ENCODE measurements at places on chromosomes 11 and 22.

DNA sequence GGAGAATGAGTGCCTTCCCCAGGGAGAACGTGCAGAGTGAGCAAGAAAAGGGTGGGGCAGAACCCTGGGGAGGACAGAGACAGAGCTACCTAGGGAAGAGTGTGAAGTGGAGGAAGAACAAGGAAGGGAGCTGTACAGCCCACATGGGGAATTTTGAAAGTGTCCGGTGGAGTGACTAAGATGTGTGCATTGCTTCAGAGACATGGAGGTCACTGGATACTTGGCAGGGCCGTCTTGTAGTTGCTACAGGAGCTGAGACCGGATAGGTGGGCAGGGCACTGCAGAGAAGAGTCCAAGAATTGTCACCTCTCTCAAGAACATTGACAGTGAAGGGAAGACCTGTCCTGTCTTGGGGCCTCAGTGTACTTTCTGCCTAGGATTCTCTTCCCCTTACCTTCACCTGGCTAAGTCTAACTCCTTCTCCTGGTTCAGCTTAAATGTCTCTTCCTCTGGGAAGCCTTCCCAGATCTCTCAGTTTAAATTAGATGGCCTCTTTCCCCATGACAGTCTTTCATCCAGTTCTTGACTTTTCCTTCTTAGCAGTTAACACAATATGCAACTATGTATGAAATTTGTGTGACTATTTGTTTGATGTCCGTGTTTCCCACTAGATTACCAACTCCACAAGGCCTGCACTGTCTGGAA, 9.2 kb upstream of the P2RY6 start:
- DNase-seq, result no peak

- DNase-seq, result no peak
Observed at GRCh38 chr11:96113193-96113681, 189.3 kb upstream of the MTMR2 start.

GRCh38 chr11:102518296-102519094, 12.1 kb downstream of the MMP7 start:
- no peak for DNase-seq

- DNase-seq, result no peak
Observed at GRCh38 chr22:27972732-27973698, 54.0 kb upstream of the PITPNB start.

- DNase-seq, result no peak
Observed at GRCh38 chr11:67432655-67433349, 4.5 kb downstream of the RPS6KB2 start.

GRCh38 chr11:85787168-85787567, 23.8 kb downstream of the SYTL2 start:
- no peak for DNase-seq

DNA sequence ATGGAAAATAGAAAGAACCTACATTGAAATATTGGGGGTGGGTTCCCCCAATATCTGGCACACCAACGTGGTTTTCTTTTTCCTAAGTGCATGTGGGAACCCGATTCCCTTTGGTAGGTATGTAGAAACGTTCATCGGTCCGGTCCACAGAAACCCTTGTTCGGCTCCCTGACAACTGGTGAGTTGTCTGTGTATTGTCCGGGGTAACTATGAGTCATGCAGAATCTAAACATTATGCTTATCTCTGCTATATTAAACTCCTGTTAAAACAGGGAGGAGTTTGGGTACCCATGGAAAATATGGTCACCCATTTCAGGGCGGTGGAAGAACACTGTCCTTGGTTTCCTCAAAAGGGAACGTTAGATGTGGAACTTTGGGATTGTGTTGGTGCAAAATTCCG, 25.1 kb upstream of the ALDH3B2 start:
- DNase-seq, result no peak

GRCh38 chr11:11391796-11392463, 38.9 kb upstream of the CSNK2A3 start:
- DNase-seq, result no peak

GRCh38 chr11:8265681-8266241, 2.1 kb upstream of the LMO1 start:
- no peak for DNase-seq

GRCh38 chr11:111938687-111939160, 1.6 kb downstream of the DIXDC1 start:
- DNase-seq, result no peak

- no peak for DNase-seq
Observed at GRCh38 chr11:131811383-131811782, 441.0 kb downstream of the NTM start.

DNA sequence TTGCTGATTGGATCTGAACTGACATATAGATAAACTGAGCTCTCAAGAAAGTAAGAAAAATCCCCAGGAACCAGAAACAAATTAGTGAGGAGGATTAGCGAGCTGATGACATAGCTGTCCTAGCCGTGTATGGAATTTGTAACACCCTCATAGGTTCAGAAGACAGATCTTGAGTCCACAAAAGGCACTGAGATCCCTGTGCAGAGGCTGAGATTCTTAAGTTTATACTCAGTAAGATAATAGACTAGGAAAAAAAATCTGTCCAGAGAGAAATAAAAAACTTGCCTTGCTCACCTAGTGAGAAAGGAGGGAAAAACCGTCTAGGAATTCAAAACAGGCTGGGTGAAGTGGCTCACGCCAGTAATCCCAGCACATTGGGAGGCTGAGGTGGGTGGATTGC, 4.6 kb downstream of the NUMA1 start:
- DNase-seq, result no peak

GRCh38 chr22:19196841-19197612, 18.5 kb upstream of the SLC25A1 start:
- DNase-seq, result no peak

- DNase-seq, result no peak
Observed at GRCh38 chr11:43447151-43447550, 88.4 kb downstream of the TTC17 start.

GRCh38 chr11:109388982-109389381, 33.0 kb upstream of the C11orf87 start:
- no peak for DNase-seq

GRCh38 chr11:112440518-112440917, 179.9 kb upstream of the PLET1 start:
- DNase-seq, result no peak

DNA sequence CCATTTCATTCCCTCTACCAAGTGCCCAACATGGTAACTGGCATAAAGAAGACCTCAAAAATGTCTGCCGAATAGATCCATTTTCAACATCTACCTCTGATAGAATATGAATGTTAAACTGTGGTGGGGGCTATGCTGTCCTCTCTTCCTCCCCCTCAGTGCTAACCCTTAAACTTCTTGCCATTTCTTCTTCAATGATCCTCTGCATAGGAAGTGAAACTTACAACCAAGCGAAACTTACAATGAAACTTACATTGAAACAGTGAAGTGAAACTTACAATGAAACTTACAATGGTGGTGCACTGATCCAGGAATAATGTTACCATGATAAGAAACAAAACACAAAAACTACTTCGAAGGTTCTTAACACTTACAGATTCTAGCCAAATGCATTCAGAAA, 4.7 kb downstream of the RTCB start:
- no peak for DNase-seq

DNA sequence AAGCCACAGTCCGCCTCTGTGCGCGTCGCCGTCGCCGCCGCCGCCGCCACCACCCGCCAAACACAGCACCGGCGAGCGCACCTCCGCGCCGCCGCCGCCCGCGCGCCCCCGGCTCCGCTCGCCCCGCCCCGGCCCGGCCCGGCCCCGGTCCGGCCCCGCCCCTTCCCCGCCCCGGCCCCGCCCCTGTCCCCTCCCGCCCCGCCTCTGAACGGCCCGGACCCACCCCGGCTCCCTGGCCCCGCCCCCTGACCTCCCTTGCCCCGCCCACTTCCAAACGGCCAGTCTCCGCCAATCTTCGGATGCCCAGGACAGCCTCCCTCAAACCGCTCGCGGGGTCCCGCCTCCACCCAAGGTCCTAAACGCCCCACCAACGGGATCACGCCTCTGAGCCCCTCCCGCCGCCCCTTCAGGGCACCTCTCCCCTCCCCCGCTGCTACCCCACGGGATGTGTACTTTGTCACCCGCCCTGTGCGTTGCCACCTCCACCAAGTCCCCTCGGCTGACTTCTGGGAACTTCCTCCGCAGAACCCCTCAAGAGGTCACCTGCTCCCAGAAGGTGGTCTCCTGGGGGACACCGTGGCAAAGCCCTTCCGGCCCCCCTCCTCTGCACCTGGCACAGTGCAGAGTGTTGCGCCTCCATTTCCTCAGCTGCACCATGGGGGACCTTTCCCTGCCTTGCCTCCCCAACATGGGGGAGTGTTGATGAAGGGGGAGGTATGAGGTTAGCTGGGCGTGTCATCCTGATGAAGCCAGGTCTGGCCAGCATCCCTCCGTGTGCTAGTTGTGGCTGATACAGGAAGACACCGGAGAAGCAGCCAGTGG, at the start of gene KIAA0930:
KIAA0930 (minus strand) TSS at position 85 of the 822 bp plus-strand sequence. CDS start 191 bp downstream, outside the sequence.
- peak; percentile 89 for DNase-seq

- DNase-seq, result no peak
Observed at GRCh38 chr22:36160499-36160942, at the start of gene APOL3. Gene APOL3 (minus strand): TSS chr22:36160755. CDS start chr22:36149055, 11,700 bp downstream.

DNA sequence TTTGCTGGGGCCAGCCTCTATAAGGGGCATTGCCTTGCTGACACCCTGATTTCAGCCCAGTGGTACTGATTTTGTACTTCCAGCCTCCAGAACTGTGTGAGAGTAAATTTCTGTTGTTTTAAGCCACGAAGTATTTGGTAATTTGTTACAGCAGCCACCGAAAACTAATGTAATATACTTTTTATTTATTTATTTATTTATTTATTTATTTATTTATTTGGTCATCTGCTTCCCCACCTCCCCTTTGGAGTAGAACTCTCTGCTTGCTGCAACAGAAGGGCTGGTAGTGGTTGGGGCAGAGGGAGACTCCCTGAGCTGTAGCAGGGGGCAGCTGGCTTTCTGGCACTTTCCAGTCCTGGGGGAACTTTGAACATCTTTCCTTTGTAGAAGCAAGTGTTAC, 128.4 kb upstream of the RAG2 start:
- DNase-seq, result no peak

DNA sequence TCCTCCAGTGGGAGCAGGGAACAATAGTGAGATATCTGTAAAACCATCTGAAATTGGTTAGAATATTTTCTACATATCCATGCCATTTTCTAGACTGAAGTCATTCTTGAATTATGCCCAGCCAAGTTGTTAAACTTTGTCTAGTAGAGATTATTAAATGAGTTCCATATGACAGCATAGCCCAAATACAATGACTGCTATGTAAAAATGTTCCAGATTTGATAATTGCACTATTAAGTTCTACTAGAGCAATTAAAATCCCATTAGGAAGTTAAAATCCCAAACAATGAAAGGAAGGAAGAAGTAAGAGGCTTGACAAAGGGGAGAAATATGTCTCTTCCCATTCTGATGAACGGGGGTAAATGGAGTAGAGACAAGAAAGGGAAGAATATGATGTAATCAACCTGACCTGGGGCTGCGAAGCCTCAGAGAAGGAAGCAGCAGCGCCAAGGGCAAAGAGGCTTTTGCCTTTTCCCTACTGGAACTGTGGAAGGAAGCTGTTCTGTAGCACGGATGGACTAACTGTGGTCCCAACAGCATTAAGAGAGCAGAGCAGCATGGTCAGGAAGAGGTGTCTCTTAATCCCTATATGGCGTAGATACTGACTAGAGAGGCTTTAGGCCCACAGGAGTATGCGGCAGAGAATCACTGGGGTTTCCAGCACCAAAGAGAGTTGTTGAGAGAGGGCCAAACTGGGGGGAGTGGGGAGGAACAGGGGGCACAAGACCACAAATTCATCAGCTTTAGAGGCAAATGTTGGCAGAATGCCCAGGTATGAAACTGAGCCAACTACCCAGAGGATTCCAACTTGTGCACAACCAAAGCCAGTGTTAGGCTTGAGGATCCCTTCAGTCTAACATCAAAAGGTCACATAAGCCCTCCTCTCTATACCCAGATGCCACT, 26.7 kb downstream of the RRP8 start:
- no peak for DNase-seq

GRCh38 chr22:50732681-50733080, 5.3 kb upstream of the ACR start:
- no peak for DNase-seq

DNA sequence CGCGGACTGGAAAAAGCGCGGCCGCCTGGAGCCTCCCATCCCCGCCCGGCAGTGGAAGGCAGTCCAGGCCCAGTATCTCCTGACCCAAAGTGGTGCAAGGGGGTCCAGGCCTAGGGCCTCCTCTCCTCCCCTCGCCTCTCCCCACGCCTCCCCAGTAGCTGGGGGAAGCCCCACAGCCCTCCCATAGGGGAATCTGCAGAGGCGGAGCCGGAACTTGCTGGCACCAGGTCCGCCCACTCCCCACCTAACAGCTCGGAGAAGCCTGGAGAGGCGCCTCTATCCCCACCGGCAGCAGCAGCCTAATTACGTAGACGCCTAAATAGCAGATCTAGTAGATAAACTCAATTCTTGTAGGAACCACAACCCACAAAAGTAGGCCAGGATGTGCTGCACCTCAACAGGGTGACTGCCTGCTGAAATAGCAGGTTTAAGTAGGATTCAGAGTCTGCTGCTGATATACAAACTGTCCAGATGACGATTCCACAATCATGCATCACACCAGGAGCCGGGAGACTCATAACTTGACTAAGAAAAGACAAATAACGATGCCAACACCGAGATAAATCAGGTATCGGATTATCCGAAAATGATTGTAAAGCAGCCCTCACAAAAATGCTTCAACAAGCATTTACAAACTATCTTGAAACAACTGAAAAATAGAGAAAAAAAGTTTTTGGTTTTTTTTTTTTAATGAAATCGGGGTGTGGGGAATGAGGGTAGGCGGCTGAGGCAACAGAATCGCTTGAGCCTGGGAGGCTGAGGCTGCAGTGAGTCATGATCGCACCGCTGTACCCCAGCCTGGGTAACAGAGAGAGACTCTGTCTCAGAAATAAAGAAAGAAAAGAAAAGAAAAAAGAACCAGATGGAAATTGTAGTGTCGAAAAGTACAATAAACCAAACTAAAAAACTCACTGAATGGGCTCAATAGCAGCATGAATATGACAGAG, 11.4 kb upstream of the BRD1 start:
- no peak for DNase-seq
